ENCODE measurements at places on chromosomes 13 and 19. TPM values are rescaled to one million over a fixed set of nuclear protein-coding genes. Genes with fewer than 3 reads are reported as not detected.

- H3K4me1 ChIP-seq, result no peaks in the 10 kb centered on the region
- H3K27ac ChIP-seq, result no peak overlapping the region
- no peaks in the 10 kb centered on the region for H3K36me3 ChIP-seq
- DNase-seq, result no peak
Observed at GRCh38 chr13:101309014-101309619, 107.2 kb downstream of the NALCN start.

- H3K4me1 ChIP-seq, result no peaks in the 10 kb centered on the region
- no peaks in the 10 kb centered on the region for H3K36me3 ChIP-seq
- no peak overlapping the region for H3K27ac ChIP-seq
- DNase-seq, result no peak
Observed at GRCh38 chr13:67772807-67773453, 542.8 kb upstream of the PCDH9 start.

DNA sequence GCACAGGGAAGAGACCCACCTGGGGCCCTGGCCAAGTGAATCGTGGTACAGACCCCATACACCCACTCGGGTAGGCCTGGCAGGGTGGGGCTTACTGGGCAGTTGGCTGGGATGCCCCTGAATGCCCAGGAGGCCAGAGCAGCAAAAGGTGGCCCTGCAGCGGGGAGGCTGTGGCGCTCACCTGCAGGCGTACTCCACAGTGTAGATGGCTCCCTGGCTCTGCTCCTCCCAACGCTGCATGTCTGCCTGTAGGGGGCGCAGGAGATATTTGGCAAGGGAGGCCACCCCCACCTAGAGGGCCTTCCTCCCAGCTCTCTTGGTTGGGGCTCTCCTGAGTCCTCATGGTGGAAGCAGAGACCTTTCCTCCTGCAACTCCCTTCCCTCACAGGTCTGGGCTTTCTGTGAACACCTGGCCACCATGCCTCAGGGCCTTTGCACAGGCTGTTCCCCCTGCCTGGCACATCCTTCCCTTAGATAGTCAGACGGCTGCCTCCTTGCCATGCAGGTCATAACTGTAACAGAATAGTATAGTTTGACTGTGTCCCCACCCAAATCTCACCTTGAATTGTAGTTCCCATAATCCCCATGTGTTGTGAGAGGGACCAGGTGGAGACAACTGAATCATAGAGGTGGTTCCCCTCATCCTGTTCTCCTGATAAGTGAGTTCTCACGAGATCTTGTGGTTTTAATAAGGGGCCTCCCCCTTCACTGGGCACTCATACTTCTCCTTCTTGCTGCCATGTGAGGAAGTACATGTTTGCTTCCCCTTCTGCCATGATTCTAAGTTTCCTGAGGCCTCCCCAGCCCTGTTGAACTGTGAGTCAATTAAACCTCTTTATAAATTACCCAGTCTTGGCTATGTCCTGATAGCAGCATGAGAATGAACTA is 5.9 kb downstream of the BORCS8 start:
- no peaks in the 10 kb centered on the region for H3K27me3 ChIP-seq
- no peak overlapping the region for H3K27ac ChIP-seq
- no peak overlapping the region for H3K4me3 ChIP-seq
- peaks cover 15% of the 10 kb centered on the region for H3K4me1 ChIP-seq
- no peak for DNase-seq

DNA sequence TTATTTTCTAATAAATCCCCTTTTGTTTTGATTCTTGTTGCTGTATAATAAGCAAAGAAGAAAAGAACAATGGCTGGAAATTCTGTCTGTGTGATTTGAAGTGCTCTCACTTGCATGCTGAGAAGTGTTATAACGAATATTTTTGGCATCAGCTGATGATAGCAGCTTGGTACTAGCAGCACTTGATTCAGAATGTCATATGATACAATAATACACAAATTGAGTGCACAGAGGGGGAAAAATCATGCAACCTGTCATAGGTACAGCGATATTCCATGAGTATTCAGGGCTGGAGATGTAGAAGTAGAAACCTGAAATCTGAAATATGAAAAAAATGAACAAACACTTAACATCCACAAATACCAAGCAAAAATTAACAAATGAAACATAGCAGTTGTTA is 108.1 kb downstream of the FGF14 start:
- DNase-seq, result no peak
- no peaks in the 10 kb centered on the region for H3K4me1 ChIP-seq
- no peaks in the 10 kb centered on the region for H3K27me3 ChIP-seq
- H3K36me3 ChIP-seq, result no peaks in the 10 kb centered on the region
- no peak overlapping the region for H3K4me3 ChIP-seq
- H3K27ac ChIP-seq, result no peak overlapping the region

ZNF579 gene
- total RNA-seq, result 17.4 TPM

GRCh38 chr13:112636401-112636975 is 48.5 kb upstream of the TUBGCP3 start:
- no peak overlapping the region for H3K27ac ChIP-seq
- no peaks in the 10 kb centered on the region for H3K4me1 ChIP-seq
- peaks cover 34% of the 10 kb centered on the region for H3K27me3 ChIP-seq
- no peak overlapping the region for H3K4me3 ChIP-seq
- DNase-seq, result no peak
- H3K36me3 ChIP-seq, result no peaks in the 10 kb centered on the region

GRCh38 chr13:27432611-27433210 is 8.3 kb downstream of the GTF3A start:
- DNase-seq, result no peak
- no peaks in the 10 kb centered on the region for H3K27me3 ChIP-seq
- no peak overlapping the region for H3K27ac ChIP-seq
- peaks cover 2% of the 10 kb centered on the region for H3K4me1 ChIP-seq
- peaks cover 5% of the 10 kb centered on the region for H3K36me3 ChIP-seq

DNA sequence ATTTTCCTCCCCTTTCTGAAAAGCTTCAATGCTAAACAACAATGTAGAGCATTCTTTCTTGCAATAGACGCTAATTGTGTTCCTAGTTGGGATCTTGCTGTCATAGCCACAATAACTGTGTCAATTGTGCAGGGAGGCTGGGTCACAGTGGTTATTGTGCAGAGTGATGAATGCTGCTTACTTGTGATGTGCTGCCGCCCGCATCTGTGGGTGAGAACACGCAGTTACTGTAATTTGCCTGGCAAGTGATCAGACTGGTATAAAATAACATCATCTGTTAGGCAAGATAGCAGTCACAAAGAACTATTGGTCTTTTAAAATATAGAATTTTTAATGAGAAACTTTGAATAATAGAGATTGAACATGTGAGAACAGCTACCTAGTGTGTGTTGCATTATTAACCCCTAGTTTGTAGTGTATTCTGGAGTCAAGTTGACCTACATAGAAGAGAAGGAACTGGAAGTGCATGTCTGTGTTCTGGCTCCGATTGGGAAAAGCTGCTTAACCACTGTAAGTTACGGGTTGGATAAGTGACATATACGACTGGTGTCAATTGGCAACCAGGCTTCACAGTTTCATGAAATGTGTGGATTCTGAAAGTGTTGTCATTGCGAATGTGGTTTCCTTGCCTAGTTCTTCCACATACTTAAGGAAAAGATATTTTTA is 43.6 kb downstream of the SLAIN1 start:
- peaks cover 3% of the 10 kb centered on the region for H3K4me1 ChIP-seq
- no peak overlapping the region for H3K27ac ChIP-seq
- H3K4me3 ChIP-seq, result no peak overlapping the region
- no peaks in the 10 kb centered on the region for H3K27me3 ChIP-seq
- DNase-seq, result no peak

DNA sequence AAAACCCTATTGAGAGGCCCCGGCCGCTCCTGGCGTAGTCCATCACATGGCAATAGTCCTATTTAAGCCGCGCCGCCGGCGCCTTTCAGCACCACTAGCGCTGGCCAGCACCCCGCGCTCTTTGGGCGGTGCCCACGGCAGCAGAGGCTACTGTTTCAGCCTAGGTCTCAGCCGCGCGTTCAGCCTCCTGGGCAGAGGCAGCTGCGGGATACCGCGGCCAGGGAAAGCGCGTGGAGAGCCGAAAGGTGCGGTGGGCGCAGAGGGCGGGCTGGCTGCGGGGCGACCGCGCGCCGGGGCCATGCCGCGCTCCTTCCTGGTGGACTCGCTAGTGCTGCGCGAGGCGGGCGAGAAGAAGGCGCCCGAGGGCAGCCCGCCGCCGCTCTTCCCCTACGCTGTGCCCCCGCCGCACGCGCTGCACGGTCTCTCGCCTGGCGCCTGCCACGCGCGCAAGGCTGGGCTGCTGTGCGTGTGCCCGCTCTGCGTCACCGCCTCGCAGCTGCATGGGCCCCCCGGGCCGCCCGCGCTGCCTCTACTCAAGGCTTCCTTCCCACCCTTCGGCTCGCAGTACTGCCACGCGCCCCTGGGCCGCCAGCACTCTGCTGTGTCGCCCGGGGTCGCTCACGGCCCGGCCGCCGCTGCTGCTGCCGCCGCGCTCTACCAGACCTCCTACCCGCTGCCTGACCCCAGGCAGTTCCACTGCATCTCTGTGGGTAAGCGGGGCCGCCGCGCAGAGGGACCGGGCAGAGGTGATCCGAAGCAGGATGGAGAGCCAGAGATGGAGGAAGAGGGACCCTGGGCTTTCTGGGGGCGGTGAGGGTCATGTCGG is at the start of gene GSX1:
Gene GSX1 (plus strand): TSS at position 91 of the 826 bp plus-strand sequence. CDS start 208 bp downstream, at position 299.
- no peaks in the 10 kb centered on the region for H3K36me3 ChIP-seq
- H3K27me3 ChIP-seq, result peaks cover 91% of the 10 kb centered on the region
- peak; percentile 19 for DNase-seq
- H3K4me1 ChIP-seq, result peaks cover 20% of the 10 kb centered on the region
- peak within 1 kb of the TSS; percentile 22 for H3K4me3 ChIP-seq

TEX26 gene
- not detected for total RNA-seq

- peaks cover 37% of the 10 kb centered on the region for H3K36me3 ChIP-seq
- H3K4me3 ChIP-seq, result no peak overlapping the region
- peak; percentile 31 for DNase-seq
- H3K27ac ChIP-seq, result no peak overlapping the region
- H3K4me1 ChIP-seq, result peaks cover 6% of the 10 kb centered on the region
Observed at GRCh38 chr19:3660493-3661219, 34.1 kb upstream of the CACTIN start.

DNA sequence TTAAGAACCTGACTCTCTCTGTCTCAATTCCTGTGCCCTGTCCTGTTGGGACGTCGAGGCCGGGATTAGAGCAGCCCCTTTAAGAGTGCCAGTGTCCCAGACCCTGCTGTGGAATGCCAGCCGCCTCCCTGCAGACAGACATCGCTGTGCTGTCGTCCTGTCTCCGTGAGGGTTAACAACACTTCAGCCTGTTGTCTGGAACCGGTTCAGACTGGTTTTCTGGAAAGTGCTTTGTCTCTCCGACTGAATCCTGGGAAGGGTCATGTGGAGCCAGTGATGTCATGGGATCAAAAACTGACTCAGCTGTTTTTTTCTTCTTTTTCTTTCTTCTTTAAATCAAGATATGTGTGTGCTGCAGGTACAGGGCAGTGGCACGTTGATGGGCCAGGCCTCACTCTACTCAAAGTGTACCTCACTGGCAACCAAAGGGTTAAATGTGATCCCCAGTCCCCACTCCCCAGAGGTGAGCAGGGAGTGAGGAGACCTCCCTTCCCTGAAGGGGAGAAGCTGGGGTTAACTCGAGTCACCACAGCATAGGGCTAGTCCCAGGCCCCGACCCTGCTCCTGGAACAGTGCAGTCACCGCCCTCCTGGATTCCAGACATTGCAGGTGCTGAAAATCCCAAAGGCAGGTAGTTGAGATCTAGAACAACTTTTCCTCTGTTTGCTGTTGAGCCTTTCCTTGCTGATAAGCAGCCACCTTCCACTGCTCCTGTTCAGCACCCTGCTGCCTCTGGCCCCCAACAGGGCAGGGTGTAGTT is 50.8 kb downstream of the TSSK6 start:
- H3K27ac ChIP-seq, result peak overlapping the region; percentile 79
- H3K4me1 ChIP-seq, result peaks cover 58% of the 10 kb centered on the region
- no peak for DNase-seq
- H3K4me3 ChIP-seq, result no peak overlapping the region
- no peaks in the 10 kb centered on the region for H3K36me3 ChIP-seq

LYL1 gene
- total RNA-seq, result 5.0 TPM

DNA sequence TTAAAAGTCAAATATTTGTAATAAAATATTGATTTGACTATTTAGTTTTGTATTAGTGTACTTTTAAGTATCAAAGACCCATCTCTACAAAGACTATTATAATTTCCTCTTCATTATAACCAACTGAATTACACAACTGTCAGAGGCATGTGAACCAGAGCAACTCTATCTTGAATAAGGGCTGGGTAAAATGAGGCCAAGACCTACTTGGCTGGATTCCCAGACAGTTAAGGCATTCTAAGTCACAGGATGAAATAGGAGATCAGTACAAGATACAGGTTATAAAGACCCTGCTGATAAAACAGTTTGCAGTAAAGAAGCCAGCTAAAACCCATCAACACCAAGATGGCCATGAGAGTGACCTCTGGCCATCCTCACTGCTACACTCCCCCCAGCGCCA is 36.2 kb upstream of the ATP12A start:
- H3K27me3 ChIP-seq, result no peaks in the 10 kb centered on the region
- no peaks in the 10 kb centered on the region for H3K36me3 ChIP-seq

OVOL3 gene
- not detected for total RNA-seq

DNA sequence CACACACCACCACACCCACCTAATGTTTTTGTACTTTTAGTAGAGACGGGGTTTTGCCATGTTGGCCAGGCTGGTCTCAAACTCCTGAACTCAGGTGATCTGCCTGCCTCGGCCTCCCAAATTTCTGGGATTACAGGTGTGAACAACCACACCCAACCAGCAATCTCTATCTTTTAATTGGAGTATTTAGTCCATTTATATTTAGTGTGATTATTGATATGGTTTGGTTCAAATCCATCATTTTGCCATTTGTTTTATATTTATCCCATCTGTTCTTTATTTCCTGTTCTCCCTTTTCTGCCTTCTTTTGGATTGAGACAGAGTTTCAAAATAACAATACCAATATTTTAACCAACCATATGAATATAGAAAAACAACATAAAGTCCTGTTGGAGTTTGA is 4.1 kb downstream of the ZNF420 start:
- H3K27me3 ChIP-seq, result no peaks in the 10 kb centered on the region
- H3K4me3 ChIP-seq, result peak overlapping the region; percentile 10
- peaks cover 8% of the 10 kb centered on the region for H3K4me1 ChIP-seq
- no peak for DNase-seq
- no peak overlapping the region for H3K27ac ChIP-seq

GRCh38 chr19:36009220-36009619 is 607 bp upstream of the SYNE4 start:
- H3K27me3 ChIP-seq, result no peaks in the 10 kb centered on the region
- H3K4me1 ChIP-seq, result peaks cover 5% of the 10 kb centered on the region
- H3K27ac ChIP-seq, result no peak overlapping the region
- DNase-seq, result no peak

DNA sequence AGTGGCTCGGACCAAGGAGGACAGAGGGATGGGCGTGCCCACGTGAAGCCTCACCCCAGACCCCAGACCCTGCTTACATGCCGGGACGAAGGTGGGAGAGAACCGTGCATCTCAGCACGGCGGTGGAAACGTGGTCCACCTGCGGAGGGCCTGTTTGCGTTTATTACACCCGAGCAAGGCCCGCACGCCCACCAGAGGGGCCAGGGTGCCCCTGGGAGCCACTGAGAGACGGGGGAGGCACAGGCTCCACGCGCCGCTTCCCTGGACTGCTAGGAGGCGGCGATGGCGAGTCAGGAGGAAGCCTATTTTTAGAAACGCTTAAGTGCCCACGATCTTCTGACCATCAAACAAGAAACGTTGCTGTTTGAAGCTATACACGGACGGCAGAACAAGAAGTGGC is 80.7 kb downstream of the ATP11A start:
- no peaks in the 10 kb centered on the region for H3K36me3 ChIP-seq
- H3K27ac ChIP-seq, result no peak overlapping the region
- no peak overlapping the region for H3K4me3 ChIP-seq
- no peak for DNase-seq
- H3K4me1 ChIP-seq, result peaks cover 13% of the 10 kb centered on the region
- H3K27me3 ChIP-seq, result no peaks in the 10 kb centered on the region

NKPD1 gene
- total RNA-seq, result not detected

GRCh38 chr19:1261538-1261797 is 7.7 kb upstream of the CIRBP start:
- peak overlapping the region; percentile 91 for H3K27ac ChIP-seq
- peaks cover 46% of the 10 kb centered on the region for H3K4me1 ChIP-seq
- no peak for DNase-seq
- no peaks in the 10 kb centered on the region for H3K27me3 ChIP-seq
- peak overlapping the region; percentile 83 for H3K4me3 ChIP-seq
- peaks cover 15% of the 10 kb centered on the region for H3K36me3 ChIP-seq

All from gastrocnemius medialis (tissue), 4 donors.